Brain pericyte (primary cell): ENCODE measurements at places on chromosomes 1 and 21.

DNA sequence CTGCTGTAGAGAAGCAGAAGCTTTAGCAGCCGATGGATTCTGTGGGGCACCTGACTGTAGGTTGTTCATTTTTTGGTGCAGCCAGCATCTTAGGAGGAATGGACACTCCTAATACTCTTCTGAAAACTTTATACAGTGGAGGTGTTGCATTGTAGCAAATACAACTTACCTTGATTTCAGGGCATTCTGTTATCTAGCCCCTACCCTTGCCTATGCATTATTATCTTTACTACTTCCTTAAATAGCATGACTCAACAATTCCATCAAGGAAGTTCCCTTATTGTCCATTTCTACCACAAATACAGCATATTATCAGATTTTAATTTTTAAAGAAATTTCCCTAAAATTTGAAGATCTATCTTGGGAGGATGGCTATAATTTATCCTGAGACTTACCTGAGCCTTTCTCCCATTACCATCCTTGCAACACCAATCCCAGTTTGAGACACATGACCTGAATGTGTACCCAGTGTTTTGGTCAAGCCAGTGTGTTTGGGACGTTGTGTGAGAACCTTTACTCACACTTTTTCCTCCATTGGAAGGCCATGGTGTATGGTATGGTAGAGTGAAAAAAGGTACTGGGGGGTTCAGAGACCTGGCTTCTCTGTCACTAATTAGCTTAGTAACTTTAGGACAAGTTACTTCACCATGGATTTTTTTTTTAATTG, 9.2 kb downstream of the POU2F1 start:
- DNase-seq = no peak

DNA sequence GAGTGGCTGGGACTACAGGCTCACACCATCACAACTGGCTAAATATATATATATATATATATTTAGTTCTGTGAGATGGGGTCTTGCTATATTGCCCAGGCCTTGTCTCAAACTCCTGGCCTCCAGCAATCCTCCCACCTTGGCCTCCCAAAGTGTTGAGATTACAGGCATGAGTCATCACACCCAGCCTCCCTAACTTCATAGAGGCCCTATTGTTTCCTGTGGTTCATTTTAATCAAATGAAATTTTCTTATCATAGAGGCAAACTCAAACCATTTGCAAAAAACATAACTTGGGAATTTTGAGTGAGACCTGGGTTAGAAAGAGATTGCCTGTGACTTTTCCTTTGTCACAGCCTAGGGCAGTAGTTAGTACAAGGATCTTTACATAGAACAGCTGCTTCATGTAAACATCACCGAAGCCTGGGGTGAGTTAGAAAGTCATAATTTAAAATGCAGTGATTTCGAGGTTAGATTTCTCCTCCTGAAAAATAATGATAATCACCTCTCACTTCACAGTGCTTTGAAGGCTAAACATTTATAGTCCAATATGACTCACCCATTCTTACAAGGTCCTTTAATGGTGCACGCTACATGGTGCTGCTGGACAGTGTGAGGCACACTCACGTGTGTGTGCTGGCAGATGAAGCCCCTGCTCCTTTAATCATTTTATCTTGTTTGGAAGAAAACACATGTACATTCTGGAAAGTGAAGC, 188.9 kb downstream of the RHOU start:
- no peak for DNase-seq

GRCh38 chr1:219792337-219793021, 135.9 kb downstream of the SLC30A10 start:
- DNase-seq = peak; percentile 59

DNA sequence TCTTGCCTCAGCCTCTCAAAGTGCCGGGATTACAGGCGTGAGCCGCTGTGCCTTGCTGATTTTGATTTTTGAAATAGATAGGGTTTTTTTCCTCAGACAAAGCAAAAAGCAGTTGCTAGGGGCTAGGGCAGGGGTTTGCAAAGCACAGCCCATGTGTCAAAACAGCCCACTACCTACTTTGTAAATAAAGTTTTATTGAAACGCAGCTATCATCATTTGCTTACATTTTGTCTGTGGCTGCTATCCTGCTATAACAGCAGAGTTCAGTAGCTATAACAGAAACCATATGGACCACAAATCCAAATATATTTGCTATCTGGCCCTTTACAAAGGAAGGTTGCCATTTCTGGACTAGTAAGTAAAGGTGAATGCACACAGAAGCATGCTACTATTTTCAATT, 44.8 kb downstream of the NUF2 start:
- no peak for DNase-seq

- DNase-seq = no peak
These were observed 12.2 kb downstream of the CITED4 start for GRCh38 chr1:40849801-40850592.

- no peak for DNase-seq
These were observed 54.6 kb upstream of the ACTRT2 start for GRCh38 chr1:2966449-2967328.

- DNase-seq = no peak
These were observed 8.2 kb upstream of the GRIK3 start for GRCh38 chr1:37042506-37042905.

- DNase-seq = no peak
These were observed 19.7 kb downstream of the SLX9 start for GRCh38 chr21:44959376-44960091.

DNA sequence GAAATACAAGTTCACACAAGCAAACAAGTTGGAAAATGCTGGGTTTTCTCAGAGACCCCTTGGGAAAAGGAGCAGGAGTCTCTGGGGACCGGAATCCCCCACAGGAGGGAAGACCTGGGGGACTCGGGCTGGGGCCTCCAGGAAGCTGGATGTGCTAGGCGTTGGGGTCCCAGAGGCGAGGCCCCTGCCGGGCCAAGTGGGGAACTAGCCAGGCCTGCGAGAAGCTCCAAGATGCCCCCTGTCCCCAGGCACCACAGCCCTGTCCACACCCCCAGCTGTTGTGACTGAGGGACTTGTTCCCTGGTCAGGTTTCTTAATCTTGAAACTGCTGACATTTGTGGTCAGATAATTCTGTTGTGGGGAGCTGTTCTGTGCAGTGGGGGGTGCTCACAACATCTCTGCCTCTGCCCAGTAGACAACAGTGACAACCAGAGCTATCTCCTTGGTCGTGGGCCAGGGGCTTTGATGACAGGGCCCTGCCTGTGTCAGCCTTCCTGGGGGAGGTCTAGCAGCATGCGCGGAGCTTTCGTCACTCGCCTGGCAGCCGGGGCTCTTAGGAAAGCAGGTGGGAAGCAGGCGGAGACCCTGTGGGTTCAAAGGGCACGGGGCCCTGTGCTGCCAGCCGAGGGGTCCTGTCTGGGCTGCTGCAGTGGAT, 126.4 kb upstream of the ARHGEF16 start:
- DNase-seq = no peak

GRCh38 chr1:11518016-11518701, 39.2 kb downstream of the DISP3 start:
- DNase-seq = no peak

DNA sequence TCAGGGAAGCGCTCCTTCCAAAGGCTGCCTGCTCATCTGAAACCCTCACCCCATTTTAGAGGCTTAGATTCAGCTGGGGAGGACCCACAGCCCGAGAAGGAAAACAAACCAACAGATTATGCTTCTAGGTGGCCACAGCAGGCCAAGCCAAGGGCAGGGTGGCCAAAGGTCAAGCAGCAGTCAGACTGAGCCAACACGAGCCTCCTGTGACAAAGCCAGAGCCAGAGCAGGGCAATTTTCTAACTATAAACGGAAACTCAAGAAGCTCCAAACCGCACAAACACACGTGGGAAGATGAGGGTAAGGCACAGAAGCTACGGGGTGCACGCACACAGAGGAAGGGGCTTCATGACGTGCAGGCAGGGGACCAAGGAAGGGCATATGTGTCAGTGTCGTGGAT, 64.1 kb downstream of the PLEKHA6 start:
- no peak for DNase-seq

- DNase-seq = no peak
These were observed 14.9 kb downstream of the AK2 start for GRCh38 chr1:33021567-33022431.

DNA sequence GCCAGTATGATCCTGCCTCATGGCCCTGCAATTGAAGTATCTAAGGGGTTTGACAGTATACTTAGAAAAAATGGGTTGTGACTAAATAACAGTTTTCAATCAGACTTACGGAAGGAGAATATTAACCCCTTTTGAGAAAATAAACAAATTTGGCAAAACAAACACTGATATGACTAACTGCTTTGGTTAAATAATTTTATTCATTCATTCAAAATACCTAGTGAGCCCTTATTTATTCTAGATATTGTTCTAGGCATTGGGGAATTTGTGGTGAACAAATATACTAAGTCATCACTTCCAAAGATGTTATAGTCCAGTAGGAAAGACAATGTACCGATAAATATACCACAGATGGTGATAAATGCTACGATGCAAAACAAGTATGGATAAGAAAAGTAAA, 358.7 kb downstream of the TGFB2 start:
- no peak for DNase-seq

DNA sequence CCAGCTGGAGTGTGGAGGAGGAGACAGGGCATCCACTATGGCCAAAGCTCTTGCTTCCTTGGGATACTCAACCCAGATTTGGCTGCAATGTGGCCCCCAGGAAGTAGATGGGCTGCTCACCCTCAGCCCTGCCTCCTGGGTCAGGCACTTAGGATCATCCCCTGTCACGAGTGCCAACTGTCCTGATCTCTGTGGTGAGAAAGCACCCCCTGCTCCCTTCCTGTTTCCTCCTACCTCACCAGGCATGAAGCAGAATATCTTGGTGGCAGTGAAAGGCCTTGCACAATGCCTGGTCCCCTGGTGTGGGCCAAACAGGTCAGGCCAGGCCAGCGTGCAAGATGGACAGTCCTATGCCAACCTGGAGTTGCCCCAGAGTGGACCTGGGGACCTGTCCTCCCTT, 211.7 kb downstream of the GRIK3 start:
- no peak for DNase-seq

DNA sequence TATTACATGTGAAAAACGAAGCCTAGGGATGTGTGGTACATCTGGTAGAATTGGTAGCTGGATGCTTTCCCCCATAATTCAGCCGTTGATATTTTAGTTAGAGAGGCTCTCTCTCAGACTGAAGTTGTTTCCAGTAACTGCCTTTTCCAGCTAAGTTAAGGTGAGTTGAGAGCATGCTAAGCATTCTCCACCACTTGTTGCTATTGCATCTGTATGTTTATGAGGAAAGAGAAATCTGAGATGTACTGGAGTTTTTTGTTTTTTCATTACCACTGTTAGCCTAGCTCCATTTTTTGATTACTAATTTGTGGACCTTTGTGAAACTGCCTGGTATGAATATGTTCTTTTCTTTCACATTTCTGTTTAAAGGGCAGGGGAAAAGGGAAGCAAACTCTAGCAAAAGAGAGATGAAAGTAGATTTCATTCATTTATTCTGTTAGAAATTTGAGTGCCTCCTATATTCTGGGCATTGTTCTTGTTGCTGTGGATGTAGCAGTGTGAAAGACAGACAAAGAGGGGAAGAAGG, 189.9 kb upstream of the CACYBP start:
- DNase-seq = no peak

GRCh38 chr1:153697191-153698019, 18.9 kb downstream of the NPR1 start:
- DNase-seq = no peak

DNA sequence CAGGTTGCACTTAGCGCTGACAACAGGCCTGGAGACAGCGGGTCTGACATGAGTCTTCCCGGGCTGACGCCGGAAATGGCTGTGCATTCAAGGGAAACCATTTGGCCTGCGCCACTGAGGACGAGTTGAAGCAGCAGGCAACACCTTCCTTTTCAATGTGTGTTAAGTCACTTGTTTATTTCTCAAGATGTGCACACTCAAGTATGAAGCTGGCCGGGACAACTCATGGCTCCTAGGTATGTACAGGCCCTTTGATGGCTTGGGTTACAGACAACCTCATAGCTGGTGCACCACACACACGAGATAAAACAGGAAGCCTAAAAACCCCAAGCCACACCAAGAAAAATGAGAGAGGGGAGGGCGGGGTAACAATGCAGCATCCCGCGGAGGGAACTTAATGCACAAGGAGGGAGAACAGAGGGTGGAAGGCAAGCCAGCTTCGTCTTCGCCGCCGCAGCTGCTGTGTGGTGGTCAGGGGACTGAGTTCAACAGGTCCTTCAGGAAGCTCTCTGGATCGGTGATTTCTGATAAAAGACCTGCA, 118.0 kb upstream of the IFFO2 start:
- DNase-seq = no peak

- DNase-seq = peak; percentile 32
These were observed 19.4 kb downstream of the PLEKHM2 start for GRCh38 chr1:15703562-15703961.

DNA sequence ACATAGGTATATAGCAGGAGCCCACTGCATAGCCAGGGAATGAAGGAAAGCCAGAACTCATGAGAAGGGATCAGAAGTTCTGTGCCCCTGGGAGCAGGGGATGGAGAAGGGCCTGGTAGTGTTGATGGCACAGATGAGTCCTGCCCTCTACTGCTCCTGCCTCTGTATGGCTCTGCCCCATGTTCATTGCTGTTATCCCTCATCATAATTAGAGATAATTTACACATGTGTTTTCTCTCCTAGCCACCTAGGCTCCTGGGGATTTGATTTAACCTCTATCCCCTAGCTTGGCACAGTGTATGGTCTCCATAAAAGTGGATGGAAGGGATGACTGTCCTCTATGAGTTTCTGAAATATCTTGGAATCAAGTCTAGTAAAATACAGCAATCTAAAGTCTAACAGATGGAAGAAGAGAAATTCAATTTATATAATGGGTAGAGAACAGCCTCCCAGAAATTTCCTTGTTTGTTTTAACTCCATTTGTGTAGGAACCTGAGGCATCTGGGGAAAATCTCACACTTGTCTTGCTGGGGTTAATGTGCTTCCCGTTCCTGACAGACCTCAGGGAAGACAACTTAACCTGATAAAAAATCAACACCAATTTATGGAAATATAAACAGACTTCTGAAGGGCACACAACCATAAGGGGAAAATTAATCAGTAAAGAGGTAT, 393.8 kb downstream of the HHAT start:
- DNase-seq = no peak

DNA sequence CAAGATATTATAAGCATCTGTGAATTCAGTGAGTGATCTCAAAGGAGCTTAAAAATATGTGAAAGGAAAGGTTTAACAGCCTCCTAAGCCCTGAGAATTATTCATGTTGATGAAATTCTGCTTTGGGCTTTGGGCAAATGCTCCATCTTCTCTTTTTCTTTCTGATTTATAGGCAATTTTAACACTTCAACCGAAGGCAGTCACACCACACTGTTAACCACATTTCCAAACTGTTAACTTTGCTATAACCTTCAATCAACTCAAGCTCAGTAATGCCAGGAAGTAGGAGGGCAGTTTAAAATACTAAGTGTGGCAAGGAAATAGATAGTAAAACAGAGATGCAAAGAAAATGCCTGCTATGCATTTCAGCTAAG, 54.4 kb upstream of the NEK7 start:
- no peak for DNase-seq

GRCh38 chr1:244974106-244974505, 109.8 kb upstream of the HNRNPU start:
- DNase-seq = no peak

- DNase-seq = no peak
These were observed 243.2 kb downstream of the NCAM2 start for GRCh38 chr21:21241391-21241790.
